Astrocyte (in vitro differentiated cells and primary cell): ENCODE measurements at places on chromosomes 7 and 10. TPM values are rescaled to one million over a fixed set of nuclear protein-coding genes. Genes with fewer than 3 reads are reported as not detected.

ACSM6 gene
- total RNA-seq = not detected in 2 replicates

ERLIN1 gene
- 22.7 and 26.4 TPM in 2 replicates for total RNA-seq

APBB1IP gene
- total RNA-seq = 0.23 TPM in 1 of 2 replicates, not detected in the other

GRCh38 chr7:134302120-134302519, 14.6 kb downstream of the SLC35B4 start:
- peaks cover 23% of the 10 kb centered on the region for H3K36me3 ChIP-seq
- no peaks in the 10 kb centered on the region for H3K27me3 ChIP-seq
- no peaks in the 10 kb centered on the region for H3K4me1 ChIP-seq
- H3K27ac ChIP-seq = no peak overlapping the region
- H3K4me3 ChIP-seq = no peak overlapping the region
- peak; percentile 16 for DNase-seq

DNA sequence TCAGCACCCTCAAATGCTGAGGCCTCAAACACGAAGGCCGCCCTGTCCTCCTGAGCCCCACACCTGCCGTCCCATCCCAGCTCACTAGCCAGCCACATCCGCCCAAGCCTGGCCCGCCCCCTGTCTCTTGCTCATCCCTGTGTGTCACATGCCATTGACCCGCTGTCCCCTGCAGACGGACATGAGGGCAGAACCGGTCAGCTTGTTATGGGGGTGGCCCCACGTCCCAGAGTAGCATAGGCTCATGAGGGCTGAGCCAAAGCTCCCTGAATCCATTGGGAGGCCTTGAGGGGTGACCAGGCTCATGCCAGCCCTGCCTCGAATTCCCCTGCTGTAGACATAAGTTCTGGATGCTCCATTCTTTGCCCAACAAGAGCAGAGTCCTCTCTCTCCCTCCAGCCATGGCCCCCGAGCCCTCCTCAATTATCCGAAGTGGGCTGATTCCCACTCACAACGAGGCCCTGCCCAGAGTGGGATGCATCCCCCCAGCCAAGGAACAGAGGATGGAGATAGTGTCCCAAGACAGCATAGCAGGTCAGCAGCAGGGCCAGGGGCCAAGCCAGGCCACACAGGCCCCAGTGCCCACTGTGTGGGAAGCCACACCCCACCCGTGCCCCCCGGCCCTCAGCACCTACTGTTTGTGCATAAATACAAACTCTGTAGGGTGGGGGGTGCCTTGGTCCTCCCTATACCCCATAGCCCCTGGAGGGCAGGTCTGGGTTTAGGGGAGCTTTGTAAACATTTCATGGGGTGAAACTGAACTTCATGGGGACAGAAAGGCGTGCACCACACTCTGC, 42.1 kb downstream of the EBF3 start:
- no peaks in the 10 kb centered on the region for H3K4me1 ChIP-seq
- no peaks in the 10 kb centered on the region for H3K36me3 ChIP-seq
- no peak overlapping the region for H3K4me3 ChIP-seq
- H3K27ac ChIP-seq = no peak overlapping the region
- H3K27me3 ChIP-seq = no peaks in the 10 kb centered on the region

DNA sequence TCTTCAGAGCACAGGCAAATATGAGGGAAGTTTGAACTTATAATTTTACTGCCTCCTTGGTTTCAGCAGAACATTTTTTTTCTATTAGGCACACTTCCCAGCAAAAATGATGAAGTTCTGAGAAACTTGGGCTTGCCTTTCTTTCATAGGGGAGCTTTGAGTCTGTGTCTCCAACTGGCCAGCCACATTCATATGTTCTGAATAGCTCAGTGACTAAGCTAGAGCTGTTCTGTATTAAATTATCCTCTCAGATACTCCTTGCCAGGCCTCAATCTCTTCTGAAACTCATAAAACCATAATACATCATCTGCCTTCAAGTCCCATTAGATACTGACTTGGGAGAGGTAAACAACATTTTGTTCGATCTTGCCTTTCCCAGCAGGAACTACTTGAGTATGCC, 476.5 kb downstream of the GPAM start:
- no peak overlapping the region for H3K27ac ChIP-seq
- no peak overlapping the region for H3K4me3 ChIP-seq
- DNase-seq = no peak
- no peaks in the 10 kb centered on the region for H3K36me3 ChIP-seq
- no peaks in the 10 kb centered on the region for H3K27me3 ChIP-seq
- no peaks in the 10 kb centered on the region for H3K4me1 ChIP-seq

DNA sequence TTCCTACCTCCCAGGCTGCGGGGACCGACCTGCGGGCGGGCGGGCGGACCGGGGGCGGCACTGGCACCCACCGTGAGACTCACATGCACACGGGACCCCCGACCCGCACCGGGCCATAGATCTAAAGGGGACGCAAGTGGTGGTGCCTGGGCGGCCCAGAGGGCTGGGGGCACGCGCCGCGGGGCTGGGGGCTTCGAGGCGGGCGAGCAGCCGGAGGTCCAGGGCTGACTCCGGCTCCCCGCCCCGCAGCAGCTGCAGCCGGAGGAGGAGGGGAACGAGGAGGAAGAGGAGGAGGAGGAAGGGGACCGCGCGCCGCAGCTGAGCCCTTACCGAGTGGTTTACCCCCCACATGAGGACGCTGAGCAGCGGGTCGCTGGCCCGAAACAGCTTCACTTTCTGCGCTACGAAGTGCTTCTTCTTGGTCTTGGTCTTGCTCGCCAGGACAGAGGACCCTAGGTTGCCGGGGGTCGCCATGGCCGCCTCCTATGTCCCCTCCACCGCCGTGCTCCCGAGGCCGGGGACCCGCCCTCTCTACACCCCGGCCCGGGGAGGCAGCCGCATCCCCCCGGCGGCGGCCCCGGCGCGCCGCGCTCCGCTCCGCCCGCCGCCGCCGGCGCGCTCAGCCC, 412 bp downstream of the PIP4K2A start:
- peak overlapping the region; percentile 81 for H3K27ac ChIP-seq
- no peaks in the 10 kb centered on the region for H3K27me3 ChIP-seq
- H3K4me3 ChIP-seq = peak overlapping the region; percentile 92
- H3K36me3 ChIP-seq = no peaks in the 10 kb centered on the region
- DNase-seq = no peak

GRCh38 chr7:4184653-4185052, 497.4 kb upstream of the FOXK1 start:
- H3K27ac ChIP-seq = no peak overlapping the region
- H3K27me3 ChIP-seq = no peaks in the 10 kb centered on the region
- H3K4me3 ChIP-seq = no peak overlapping the region
- H3K36me3 ChIP-seq = no peaks in the 10 kb centered on the region
- DNase-seq = no peak

DNA sequence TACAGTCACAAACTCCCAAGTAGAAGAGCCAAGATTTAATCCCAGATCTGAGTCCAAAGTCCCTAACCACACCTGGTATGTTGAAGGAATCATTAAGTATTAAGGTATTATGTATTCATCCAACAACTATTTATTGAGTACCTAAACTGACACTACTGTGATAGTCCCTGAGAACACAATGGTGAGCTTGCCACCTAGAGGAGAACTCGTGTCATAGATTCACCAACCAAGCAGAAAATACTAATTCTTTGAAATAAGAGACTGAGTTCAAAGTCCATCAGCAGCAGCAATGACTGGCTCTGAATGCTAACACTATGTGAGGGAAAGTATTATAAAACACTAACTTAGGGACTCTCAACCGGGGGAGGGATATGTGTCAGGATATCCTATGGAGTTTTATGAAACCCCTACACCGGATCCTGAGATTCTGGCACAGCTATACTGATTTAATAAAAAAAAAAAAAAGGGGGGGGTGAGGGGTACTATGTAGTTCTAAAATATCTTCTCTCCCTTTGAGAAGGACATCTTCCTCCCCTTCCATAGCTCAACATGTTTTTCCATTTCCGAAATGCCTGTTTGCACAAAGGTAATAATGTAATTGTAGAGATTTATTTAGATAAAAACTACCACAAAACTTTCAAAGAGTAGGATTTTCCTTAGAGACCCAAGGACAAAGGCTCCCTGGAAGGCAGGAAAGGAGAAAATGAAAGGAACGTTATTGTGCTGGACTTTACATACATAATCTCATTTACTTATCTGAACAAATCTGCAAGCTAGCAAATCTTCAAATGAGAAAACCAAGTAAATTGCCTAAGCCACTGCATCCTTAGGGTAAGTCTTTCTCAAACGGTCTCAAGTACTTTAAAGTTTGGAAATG, 1.6 kb downstream of the NCOA4 start:
- DNase-seq = peak; percentile 70
- no peaks in the 10 kb centered on the region for H3K27me3 ChIP-seq
- peak overlapping the region; percentile 82 for H3K4me3 ChIP-seq
- H3K27ac ChIP-seq = peak overlapping the region; percentile 93
- no peaks in the 10 kb centered on the region for H3K36me3 ChIP-seq

DNA sequence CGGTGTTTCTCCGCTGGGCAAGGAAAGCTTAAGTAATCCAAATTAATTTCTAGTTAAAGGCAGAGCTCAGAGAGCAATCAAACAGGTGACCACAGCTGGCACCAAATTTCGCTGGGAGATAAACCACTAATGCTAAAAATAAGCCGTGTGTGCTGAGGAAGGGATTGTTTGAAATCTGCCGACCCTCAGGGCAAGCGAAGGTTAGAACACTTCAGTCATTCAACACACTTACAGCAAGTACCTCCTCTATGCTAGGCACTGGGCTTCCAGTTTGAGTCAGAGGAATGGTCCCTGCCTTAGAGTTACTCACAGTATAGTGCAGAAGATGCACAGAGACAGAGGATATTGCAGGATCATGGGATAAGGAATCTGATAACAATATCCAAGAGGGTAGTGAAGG, 467.9 kb upstream of the PODXL start:
- peaks cover 3% of the 10 kb centered on the region for H3K27me3 ChIP-seq
- no peaks in the 10 kb centered on the region for H3K4me1 ChIP-seq
- no peak overlapping the region for H3K27ac ChIP-seq

DNA sequence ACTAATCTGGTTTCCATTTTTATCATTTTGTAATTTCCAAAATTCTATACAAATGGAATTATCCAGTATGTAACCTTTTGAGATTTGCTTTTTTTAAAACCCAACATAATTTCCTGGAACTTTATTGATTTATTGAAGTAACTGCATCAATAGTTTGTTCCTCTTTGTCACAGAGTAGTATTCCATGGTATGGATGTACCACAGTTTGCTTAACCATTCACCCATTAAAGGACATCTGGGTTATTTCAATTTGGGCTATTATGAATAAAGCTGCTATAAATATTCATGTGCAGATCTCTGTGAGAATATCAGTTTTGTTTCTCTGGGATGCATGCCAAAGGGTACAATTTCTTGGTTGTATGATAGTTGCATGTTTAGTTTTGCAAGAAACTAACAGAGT, 2.9 kb downstream of the GPNMB start:
- no peak overlapping the region for H3K4me3 ChIP-seq
- H3K27me3 ChIP-seq = peaks cover 9% of the 10 kb centered on the region
- no peak for DNase-seq
- no peak overlapping the region for H3K27ac ChIP-seq
